ENCODE measurements at places on chromosomes 7 and 10.

- DNase-seq: no peak
Measured at GRCh38 chr10:360653-361052, 225.4 kb downstream of the ZMYND11 start.

- no peak for DNase-seq
Measured at GRCh38 chr10:131973160-131973951, 8.4 kb downstream of the BNIP3 start.

GRCh38 chr7:159119026-159119741 lies 25.5 kb downstream of the VIPR2 start:
- DNase-seq: no peak

- DNase-seq: no peak
Measured at GRCh38 chr10:64271983-64272382, 750.8 kb downstream of the REEP3 start.

DNA sequence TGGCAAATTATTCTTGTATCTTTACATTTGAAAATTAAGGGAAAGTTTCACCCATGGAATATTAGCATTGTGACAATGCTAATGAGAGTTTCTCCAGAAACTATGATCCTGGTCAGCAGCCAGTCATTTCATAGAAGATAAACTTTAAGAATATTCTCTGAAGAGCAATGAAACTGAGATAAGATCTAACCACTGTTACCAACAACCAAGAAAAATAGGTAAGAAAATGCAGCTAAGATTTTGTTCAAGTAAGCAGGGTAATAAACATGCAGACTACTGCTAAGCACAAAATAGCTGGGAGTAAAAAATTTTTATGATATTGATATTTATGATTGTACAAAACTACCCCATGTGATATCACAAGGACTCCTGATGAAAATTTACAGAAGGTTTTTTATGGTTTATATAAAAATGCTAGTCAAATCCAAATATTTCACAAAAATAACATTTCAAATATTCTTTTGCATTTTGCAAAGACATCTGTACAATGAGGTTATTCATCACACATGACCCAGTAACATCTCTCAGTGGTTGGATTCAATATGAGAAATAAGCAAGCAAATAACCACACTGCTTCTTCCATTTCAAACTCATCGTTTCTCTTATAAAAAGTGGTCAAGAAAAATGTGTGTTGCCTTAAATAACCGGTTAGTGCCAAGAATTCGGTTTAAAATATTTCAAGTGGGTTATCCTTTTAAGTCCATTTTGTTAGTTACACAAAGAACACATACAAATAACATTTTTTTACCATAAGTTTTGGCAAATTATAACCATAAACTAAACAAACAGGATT lies 251.6 kb downstream of the DIP2C start:
- no peak for DNase-seq

DNA sequence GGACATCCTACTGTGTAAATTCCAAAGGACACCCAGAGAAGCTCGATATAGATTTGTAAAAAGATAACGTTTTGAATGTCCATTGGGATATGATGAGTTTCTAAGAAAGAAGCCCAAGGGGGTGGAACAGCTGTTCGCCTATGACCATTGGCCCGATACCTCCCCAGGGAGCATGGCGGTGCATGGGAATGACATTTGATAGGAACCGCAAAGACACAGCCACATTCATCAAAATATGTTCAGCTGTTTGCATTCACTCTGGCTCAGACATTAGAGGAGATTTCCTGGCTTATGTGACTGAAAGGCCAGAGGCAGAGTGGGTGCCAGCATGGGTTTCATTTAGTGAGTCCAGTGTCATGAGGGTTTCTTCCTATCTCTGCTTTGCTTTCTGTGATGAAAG lies 56.0 kb upstream of the BAIAP2L1 start:
- no peak for DNase-seq

GRCh38 chr7:28626624-28627262 lies 214.4 kb downstream of the CREB5 start:
- DNase-seq: no peak

- DNase-seq: no peak
Measured at GRCh38 chr10:33553748-33554571, 219.5 kb upstream of the NRP1 start.

DNA sequence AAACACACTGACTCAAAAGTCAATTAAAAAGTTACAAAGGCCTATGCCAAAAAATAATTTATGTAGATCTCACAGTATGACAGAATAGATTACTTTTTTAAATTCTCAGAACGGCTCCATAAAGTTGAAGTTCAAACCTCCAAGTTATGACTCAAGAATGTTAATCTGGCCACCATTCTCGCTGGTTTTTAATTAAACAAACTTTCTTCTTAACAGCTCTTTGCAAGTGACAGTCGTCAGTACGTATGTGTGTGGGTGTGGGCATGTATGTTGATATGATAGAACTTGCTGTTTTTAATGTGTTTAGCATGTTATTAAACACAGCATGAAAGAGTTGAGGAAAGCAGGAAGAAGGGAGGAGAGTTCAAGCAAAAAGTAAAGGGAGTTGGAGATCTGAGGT lies 18.5 kb downstream of the PRKCQ start:
- no peak for DNase-seq

DNA sequence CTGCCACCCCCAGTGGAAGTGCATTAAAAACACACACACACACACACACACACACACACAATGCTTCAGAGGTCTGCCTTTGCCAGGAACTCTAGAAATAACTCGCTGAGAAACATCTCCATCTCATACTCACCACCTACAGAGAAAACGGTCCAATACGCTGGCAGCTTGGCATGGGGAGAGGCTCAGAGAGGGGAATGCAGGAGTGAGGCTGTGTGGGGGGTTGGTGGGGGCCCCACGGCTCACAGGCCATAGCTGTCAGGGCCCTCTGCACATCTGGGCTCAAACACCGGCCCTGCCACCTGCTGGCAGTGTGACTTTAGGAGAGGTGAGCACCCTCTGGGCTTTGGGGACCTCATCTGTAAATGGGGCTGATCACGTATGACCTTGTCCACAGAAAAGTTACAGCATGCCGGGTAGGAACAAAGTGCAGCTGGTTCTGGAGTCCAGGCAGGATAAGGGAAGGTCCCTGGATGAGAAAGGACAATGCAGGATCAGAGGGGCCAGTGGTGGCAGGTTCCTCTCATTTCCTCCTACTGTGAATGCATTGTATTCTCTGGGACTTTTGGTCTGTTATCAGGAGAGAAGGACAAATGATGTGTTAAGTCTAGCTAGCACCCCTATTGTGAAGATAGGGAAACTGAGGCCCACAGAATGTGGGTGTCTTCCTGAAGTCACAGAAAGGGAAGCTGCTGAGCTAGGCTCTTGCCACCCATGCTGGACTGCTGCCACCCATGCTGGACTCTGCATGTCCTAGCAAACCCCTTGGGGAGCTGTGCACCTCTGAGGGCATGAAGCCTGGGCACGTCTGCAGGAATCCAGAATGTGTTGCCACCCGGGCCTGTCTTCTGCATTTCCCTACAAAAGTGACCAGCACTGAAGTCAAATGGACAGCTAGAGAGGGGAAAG lies 404.6 kb downstream of the RPS24 start:
- no peak for DNase-seq

DNA sequence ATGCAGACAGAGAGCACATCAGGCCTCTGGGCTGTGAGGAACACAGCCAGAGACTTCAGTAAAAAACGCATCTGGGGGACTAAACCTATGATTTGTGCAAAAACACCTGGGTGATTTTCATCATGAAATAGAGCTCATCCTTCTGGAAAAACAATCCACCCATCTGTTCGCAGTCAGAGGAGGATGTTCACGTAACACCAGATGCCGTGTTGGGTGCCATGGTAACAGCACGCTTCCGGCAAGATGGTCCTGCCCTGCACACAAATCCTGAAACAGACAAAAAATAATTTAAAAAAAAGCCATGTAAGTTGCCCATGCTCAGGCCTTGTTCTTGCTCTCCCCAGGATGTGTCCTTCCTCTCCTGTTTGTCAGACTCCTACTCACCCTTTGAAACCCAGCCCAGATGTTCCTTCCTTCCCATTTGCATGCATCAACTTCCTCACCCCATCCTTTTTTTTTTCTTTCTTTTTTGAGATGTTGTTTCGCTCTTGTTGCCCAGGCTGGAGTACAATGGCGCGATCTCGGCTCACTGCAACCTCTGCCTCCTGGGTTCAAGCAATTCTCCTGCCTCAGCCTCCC lies 28.3 kb upstream of the GNA12 start:
- no peak for DNase-seq

DNA sequence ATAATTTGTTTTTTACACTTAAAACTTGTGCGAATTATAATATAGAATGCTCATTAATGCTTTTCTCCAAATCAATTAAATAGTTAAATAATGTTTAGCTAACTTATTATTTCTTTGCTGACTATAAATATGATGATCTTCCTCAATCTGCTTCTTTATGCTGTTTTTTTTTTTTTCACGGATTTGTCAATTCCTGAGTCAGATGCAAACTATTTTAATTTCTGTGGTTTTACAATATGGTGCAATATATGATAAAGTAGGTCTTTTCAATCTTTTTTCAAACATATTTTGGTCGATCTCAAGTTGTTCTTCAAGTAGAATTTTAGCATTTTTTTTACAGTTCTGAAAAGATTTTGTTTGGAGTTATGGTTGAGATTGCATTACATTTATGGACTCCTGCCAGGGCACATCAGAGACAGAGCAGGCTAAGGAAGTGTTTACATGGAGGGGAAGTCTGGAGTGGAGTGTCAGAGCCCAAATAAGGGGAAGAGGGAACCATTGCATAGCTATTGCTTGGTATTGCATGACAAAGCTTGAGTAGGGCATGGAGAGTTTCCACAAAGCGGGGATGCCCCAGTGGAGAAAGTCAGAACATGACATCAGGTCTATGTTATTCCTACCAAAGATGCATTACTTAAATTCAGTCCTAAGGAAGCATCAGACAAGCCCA lies 204.4 kb downstream of the OTUD1 start:
- no peak for DNase-seq

- no peak for DNase-seq
Measured at GRCh38 chr7:155699180-155699579, 54.7 kb downstream of the RBM33 start.

DNA sequence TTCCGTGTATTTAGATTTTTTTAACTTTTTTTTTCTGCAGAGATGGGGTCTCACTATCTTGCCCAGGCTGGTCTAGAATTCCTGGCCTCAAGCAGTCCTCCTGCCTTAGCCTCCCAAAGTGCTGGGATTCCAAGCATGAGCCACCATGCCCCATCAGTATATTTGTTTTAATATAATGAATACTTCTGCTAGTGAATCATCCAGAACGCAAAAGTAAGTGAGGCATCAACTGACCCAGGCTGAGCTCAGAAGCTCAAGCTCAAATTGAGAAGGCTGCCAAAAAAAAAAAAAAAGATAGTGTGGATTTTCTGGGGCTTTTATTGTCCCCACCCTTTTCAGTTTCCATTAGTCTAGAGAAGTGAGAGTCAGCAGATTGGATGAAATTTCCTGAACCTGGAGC lies 39.0 kb upstream of the TECTB start:
- DNase-seq: no peak

- DNase-seq: no peak
Measured at GRCh38 chr7:11716185-11716584, 115.8 kb downstream of the THSD7A start.

- no peak for DNase-seq
Measured at GRCh38 chr10:110992006-110992800, 72.8 kb downstream of the SHOC2 start.

- DNase-seq: no peak
Measured at GRCh38 chr7:28479507-28479947, 67.2 kb downstream of the CREB5 start.

GRCh38 chr7:76142861-76143260 lies 58.8 kb upstream of the SRRM3 start:
- DNase-seq: no peak

- DNase-seq: no peak
Measured at GRCh38 chr7:159042103-159042502, 102.6 kb downstream of the VIPR2 start.

DNA sequence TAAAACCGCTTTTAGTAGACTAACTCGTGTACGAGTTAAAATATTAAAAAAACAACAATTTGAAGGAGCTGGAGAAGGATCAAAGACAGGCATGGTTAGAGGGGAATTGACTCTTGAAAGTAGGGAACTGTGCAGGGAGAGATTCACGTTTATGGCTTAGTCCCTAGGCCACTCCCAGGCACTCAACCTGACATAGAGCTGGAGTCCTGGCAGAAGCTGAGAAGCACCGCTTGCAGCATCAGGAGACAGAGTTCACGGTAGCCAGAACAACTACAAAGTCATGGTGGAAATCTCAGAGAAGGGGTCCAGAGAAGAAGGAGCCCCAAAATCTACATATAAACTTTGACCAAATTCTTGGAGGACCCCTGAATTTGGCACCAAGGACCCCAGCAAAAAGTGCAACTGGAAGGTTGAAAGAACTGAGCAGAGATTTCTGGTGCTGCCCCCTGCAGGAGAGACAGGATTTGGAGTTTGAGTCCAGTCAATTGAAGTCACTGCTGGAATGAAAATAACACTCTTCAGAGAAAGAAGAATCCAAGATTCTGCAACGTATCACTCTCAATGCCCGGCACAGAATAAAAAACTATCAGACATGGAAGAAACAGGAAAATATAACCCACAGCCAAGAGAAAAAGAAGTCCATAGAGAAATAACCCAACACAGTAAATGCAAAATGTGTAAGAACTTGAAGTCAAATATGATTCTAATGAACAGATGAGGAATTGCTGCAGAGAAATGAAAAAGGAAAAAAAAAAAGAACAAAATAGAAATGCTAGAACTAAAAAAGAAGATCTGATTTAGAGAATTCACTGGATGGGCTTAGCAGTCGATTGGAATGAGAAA lies 493.3 kb upstream of the PODXL start:
- no peak for DNase-seq

DNA sequence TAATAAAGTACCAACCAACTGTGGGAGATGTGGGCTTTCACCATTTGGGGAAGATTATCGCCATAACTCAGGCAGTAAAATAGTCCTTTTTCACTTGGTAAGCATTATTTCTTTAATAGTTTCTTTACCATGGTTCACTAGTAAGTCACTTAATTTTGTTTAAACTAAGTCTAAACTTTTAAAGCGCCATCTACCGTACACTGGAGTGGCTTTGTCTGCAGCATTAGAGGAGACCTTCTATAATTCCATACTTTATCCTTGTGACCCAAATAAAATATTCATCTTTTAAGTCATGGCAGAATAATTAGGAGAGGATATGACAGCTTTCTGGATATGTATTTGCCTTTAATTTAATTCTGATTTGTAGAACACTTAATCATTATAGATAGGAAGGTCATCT lies 468.0 kb downstream of the MAGI2 start:
- no peak for DNase-seq

GRCh38 chr7:156151658-156152057 lies 339.4 kb upstream of the SHH start:
- DNase-seq: no peak
